ENCODE measurements at places on chromosomes 13 and 19. TPM values are rescaled to one million over a fixed set of nuclear protein-coding genes. Genes with fewer than 3 reads are reported as not detected.

DNA sequence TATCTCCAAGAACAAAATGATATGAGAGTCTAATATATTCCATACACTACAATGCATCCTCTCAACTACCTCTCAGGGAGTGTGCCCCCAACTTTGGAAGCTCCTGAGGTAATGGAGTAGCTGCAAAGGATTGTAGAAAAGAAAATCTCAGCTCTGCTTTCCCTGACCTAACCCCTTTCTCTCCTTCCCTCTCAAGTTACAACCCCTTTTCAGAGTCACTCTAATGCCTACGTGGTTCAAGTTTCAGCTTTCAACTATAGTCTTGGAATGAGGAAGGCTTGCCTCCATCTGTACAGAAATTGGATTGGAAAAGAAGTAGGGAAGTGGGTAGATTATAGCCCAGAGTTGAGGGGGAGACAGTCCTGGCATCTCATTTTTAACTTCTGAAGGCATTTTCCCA lies 256.0 kb downstream of the PCDH9 start:
- H3K36me3 ChIP-seq = no peaks in the 10 kb centered on the region
- no peak overlapping the region for H3K4me3 ChIP-seq
- H3K27me3 ChIP-seq = no peaks in the 10 kb centered on the region
- no peak overlapping the region for H3K27ac ChIP-seq

GRCh38 chr13:33307843-33308242 lies 22.3 kb upstream of the STARD13 start:
- DNase-seq = no peak
- H3K36me3 ChIP-seq = no peaks in the 10 kb centered on the region
- H3K27ac ChIP-seq = no peak overlapping the region
- H3K4me3 ChIP-seq = no peak overlapping the region
- peaks cover 2% of the 10 kb centered on the region for H3K4me1 ChIP-seq

Gene C19orf25
- total RNA-seq = 24.3 TPM

DNA sequence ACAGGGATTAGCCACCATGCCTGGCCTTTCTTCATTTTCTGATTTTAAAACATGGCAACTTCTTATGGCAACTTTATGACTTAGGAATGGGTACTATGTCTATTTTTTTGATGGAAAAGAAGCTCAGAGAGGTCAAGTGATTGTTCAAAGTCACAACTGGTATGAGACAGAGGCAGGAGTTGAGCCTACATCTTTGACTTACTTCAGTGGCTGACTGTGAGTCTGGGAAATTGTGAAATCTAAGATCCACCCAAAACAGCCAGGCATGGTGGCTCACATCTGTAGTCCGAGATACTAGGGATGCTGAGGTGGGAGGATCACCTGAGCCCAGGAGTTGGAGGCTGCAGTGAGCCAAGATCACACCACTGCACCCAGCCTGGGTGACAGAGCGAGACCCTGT lies 2.4 kb upstream of the ACTL9 start:
- no peak overlapping the region for H3K27ac ChIP-seq
- H3K27me3 ChIP-seq = no peaks in the 10 kb centered on the region
- peaks cover 44% of the 10 kb centered on the region for H3K4me1 ChIP-seq

GRCh38 chr19:36973844-36974195 lies 57.7 kb downstream of the ZNF568 start:
- H3K36me3 ChIP-seq = peaks cover 5% of the 10 kb centered on the region
- peak overlapping the region; percentile 61 for H3K27ac ChIP-seq
- no peak for DNase-seq
- H3K4me1 ChIP-seq = peaks cover 11% of the 10 kb centered on the region

- peak; percentile 58 for DNase-seq
- H3K4me1 ChIP-seq = peaks cover 38% of the 10 kb centered on the region
- no peak overlapping the region for H3K27ac ChIP-seq
These were observed 1.4 kb downstream of the CIC start for GRCh38 chr19:42270346-42271044.

DNA sequence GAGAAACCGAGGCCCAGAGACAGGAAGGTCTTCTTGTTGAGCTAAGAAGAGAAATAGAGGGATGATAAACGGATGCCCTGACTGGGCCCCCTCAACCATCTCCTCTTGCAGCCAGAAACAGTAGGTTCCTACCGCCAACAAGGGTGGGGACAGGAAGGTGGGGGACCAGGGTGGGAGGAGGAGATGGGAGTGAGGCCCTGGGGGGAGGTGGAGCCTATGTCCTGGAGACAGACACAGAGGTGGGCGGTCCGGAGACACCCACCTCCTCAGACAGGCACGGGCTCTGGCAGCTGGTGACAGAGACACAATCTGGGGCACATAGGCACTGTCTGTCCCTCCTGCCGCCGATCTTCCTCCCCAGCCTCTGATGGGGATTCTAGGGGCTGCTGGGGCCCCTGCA lies 16.9 kb downstream of the GADD45B start:
- no peaks in the 10 kb centered on the region for H3K36me3 ChIP-seq
- H3K27ac ChIP-seq = no peak overlapping the region
- no peak for DNase-seq
- H3K4me3 ChIP-seq = peak overlapping the region; percentile 7

DNA sequence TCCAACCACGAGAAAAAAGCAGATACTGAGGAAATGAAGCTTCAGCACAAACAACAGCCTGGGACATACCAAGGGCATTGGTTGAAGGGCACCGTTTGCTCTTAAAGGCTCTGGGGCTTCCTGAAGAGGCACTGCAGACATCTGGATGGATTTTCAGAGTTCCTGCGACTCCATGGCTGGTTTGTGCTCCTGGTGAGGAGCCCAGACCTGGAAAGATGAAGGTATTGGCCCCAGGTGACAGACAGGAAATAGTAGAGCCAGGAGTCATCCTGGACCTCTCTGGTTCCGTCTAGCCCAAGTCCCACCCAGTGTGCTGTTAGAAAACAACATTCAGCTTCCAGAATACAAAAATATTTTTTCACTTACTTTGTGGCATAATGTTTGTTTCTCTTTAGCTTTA lies 6.3 kb downstream of the IL17D start:
- H3K4me1 ChIP-seq = peaks cover 7% of the 10 kb centered on the region
- no peaks in the 10 kb centered on the region for H3K36me3 ChIP-seq
- H3K27ac ChIP-seq = no peak overlapping the region
- peaks cover 29% of the 10 kb centered on the region for H3K27me3 ChIP-seq
- no peak overlapping the region for H3K4me3 ChIP-seq
- DNase-seq = no peak

Gene ICAM1
- 18.7 TPM for total RNA-seq

DNA sequence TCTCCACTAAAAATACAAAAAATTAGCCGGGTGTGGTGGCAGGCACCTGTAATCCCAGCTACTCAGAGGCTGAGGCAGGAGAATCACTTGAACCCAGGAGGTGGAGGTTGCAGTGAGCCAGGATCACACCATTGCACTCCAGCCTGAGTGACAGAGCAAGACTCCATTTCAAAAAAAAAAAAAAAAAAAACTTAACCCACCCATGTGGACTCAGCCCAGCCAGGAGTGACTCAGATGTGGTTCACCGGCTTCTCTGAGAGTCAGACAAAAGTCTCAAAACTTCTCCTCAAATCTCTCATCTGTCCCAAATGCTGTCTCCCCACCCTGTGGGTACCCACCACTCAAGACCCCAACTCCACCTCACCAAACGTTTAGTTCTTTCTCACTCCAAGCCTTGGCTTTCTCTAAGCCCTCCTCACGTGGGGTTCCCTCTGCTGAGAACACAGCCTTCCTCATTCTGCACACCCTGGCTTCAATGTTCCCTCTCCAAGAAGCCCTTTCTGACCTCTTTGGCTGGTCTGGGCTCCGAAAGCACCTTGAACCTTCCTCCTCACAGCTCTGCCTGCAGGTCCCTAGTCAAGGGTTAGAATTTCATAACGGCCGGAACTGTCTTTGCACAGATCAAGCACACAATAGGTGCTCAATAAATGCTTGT lies 11.1 kb upstream of the RAB3A start:
- H3K4me3 ChIP-seq = no peak overlapping the region
- H3K36me3 ChIP-seq = no peaks in the 10 kb centered on the region
- H3K4me1 ChIP-seq = peaks cover 5% of the 10 kb centered on the region
- H3K27me3 ChIP-seq = peaks cover 18% of the 10 kb centered on the region
- H3K27ac ChIP-seq = peak overlapping the region; percentile 16

Gene PPP1R37
- total RNA-seq = 20.9 TPM

GRCh38 chr19:48842789-48843162 lies 6.5 kb upstream of the HSD17B14 start:
- DNase-seq = no peak
- H3K4me3 ChIP-seq = no peak overlapping the region
- H3K27me3 ChIP-seq = no peaks in the 10 kb centered on the region
- peaks cover 2% of the 10 kb centered on the region for H3K36me3 ChIP-seq
- H3K4me1 ChIP-seq = peaks cover 4% of the 10 kb centered on the region

GRCh38 chr13:107883561-107884175 lies 331.7 kb downstream of the LIG4 start:
- H3K27ac ChIP-seq = no peak overlapping the region
- H3K4me3 ChIP-seq = no peak overlapping the region
- H3K36me3 ChIP-seq = no peaks in the 10 kb centered on the region
- H3K4me1 ChIP-seq = no peaks in the 10 kb centered on the region
- no peak for DNase-seq

Gene ZNF333
- total RNA-seq = 17.6 TPM

Gene RASAL3
- total RNA-seq = 103 TPM

Gene IFNL1
- not detected for total RNA-seq

Gene SERTM1
- total RNA-seq = not detected

GRCh38 chr19:5642204-5642603 lies 19.3 kb downstream of the SAFB start:
- DNase-seq = no peak
- H3K27ac ChIP-seq = no peak overlapping the region
- H3K36me3 ChIP-seq = peaks cover 10% of the 10 kb centered on the region

- peaks cover 5% of the 10 kb centered on the region for H3K4me1 ChIP-seq
- no peak overlapping the region for H3K4me3 ChIP-seq
- H3K27me3 ChIP-seq = peaks cover 63% of the 10 kb centered on the region
- peaks cover 14% of the 10 kb centered on the region for H3K36me3 ChIP-seq
- H3K27ac ChIP-seq = no peak overlapping the region
- DNase-seq = no peak
These were observed 12.5 kb downstream of the MEIS3 start for GRCh38 chr19:47406711-47407416.

DNA sequence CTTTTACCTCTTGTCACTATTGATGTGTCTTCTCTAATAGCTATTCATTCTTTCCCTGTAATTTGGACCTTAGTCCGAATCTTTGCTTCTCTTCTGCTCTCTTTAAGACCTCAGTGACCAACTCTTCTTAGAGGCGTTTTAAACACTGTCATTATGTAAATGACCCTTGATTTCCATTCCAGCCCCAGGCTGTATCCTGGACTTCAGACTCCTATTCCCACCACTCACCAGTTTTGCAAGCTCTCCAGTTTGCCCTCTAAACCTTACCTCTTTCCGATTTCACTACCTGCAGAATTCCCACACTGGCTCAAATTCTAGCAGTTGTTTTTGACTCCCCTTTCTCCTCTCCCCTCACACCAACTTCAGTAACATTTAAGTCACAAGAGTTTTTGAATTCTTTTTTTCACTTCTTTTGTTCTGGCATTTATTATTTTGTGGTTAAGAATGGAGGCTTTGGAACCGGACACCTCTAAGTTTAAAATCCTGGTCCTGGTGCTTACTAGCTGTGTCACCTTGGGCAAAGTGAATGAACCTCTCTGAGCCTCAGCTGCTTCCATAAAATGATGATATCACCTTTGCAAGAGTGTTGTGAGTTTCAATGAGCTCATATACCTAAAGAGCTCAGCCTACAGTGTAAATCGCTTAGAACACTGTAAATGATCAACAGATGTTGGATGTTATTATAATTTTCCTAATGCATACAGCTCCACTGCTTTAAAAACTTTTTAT lies 13.6 kb upstream of the HMGB1 start:
- peaks cover 6% of the 10 kb centered on the region for H3K27me3 ChIP-seq
- peaks cover 4% of the 10 kb centered on the region for H3K36me3 ChIP-seq
- H3K4me1 ChIP-seq = no peaks in the 10 kb centered on the region
- no peak overlapping the region for H3K4me3 ChIP-seq
- H3K27ac ChIP-seq = no peak overlapping the region

DNA sequence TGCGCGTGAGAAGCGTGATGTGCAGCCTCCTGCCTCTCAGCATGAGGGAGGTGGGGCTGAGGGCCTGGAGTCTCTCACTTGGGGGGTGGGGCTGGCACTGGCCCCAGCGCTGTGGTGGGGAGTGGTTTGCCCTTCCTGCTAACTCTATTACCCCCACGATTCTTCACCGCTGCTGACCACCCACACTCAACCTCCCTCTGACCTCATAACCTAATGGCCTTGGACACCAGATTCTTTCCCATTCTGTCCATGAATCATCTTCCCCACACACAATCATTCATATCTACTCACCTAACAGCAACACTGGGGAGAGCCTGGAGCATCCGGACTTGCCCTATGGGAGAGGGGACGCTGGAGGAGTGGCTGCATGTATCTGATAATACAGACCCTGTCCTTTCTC lies 8.7 kb downstream of the CD177 start:
- H3K27me3 ChIP-seq = peaks cover 21% of the 10 kb centered on the region
- DNase-seq = no peak
- H3K36me3 ChIP-seq = no peaks in the 10 kb centered on the region
- no peak overlapping the region for H3K27ac ChIP-seq

Gene CYP4F11
- total RNA-seq = not detected

DNA sequence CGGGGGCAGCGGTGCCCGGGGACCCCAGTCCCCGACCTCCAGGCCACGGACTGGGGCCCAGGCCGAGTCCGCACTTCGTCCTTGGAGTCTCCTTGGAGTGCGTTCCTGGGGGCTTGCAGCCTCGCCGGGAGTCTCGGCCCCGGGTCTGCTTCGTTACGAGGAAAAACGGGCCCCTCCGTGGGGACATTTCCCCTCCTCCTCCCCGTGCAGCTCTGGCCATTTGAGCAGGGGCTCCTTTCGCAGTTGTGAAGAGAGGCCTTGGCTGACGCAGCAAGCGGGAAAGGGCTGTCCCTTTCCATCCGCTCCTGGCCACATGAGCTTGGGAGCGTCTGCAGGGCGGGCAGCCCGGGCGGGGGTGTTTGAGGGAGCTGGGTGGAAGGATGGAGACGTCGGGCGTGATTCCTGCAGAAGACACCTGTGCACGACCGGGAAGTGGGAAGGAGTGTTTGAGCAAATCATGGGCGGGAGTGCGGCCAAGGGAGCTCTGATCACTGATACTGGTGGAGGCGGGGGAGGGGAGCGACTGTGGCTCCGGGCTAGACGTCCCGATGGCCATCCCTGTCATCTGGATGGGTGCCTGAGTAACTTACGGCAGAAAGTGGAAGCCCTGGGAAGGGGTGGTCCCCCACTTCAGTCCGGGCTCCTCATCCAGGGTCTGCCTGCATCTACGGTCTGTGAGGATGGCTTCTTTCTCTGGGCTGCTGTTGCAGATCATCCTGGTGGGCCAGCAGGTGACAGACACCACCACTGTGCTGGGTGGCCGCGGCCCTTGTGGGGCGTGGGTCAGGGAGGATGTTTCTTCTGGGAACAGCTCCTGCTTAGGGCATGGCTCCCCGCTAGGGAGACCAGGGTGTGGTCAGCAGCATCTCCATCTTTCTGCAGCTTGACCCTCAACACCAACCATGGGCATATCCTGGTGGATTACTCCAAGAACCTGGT lies 736 bp downstream of the GPI start:
- H3K4me1 ChIP-seq = peaks cover 28% of the 10 kb centered on the region
- peak overlapping the region; percentile 97 for H3K4me3 ChIP-seq
- no peak for DNase-seq
- no peaks in the 10 kb centered on the region for H3K27me3 ChIP-seq

Gene KIR2DL4
- not detected for total RNA-seq

Gene ZNF763
- total RNA-seq = 1.7 TPM

Gene ZNF583
- total RNA-seq = 1.7 TPM

Measured in T-helper 17 cell (primary cell).